Common myeloid progenitor, CD34-positive (primary cell): ENCODE measurements at places on chromosomes 5 and 9.

DNA sequence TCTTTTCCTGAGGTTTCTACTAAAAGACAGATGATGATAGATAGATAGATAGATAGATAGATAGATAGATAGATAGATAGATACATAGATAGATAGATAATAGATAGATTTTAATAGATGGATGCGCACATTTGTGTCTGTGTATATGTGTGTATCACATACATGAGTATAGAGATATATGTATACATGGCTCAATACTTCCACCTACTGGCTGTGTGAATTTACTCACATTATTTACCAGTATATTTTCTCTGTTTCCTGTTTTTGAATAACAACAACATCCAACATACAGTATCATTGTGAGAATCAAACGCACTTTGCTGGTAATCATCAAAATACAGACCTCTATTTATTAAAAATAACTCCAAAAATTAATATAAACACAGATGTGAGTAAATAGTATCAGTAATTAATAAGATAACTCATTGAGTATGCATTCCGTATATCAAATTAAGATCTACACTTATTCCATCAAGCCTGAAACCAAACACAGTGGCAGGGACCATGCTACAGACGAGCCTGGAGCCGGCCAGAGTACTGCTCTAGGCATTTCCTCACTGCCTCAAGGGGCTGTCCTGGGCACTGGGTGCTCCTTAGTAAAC, 338.0 kb downstream of the SEMA5A start:
- no peak overlapping the region for H3K27ac ChIP-seq
- no peaks in the 10 kb centered on the region for H3K4me1 ChIP-seq
- H3K36me3 ChIP-seq, result no peaks in the 10 kb centered on the region
- no peak overlapping the region for H3K4me3 ChIP-seq
- no peaks in the 10 kb centered on the region for H3K27me3 ChIP-seq

DNA sequence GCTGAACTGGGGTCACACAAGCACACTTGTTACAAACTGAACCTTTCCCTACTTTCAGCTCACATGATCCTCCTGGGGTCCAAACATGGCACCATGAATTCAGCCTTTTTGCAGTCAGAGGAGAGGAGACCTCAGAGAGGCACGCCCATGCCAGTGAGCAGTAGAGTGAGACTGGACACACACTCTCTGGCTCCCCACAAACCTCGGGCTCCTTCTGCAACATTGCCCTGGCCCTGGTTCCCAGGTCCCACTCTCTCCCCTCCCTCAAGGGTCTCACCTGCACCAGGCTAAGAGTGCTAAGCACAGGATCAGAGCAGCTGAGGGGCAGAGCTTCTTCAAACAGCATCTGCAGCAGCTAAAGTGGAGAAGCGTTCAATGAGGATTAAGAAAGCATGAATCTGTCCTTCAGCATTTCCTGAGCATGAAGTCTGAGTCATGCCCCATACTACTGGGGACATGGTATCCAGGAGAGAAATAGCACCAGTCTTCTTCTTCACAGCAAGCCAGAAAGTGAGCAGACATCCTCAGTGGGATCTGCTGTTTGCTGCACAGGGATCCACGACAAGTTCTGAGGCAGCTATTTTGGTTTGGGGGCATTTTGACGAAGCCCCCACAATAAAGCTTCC, 27.2 kb downstream of the SLC35A4 start:
- no peaks in the 10 kb centered on the region for H3K36me3 ChIP-seq
- H3K27me3 ChIP-seq, result no peaks in the 10 kb centered on the region
- H3K4me1 ChIP-seq, result peaks cover 25% of the 10 kb centered on the region
- no peak overlapping the region for H3K4me3 ChIP-seq

GRCh38 chr5:77066184-77066583, 20.9 kb downstream of the ZBED3 start:
- no peak overlapping the region for H3K27ac ChIP-seq
- DNase-seq, result no peak
- no peak overlapping the region for H3K4me3 ChIP-seq
- H3K4me1 ChIP-seq, result peaks cover 22% of the 10 kb centered on the region

- H3K27me3 ChIP-seq, result no peaks in the 10 kb centered on the region
- no peaks in the 10 kb centered on the region for H3K4me1 ChIP-seq
- no peaks in the 10 kb centered on the region for H3K36me3 ChIP-seq
- H3K27ac ChIP-seq, result no peak overlapping the region
- no peak for DNase-seq
Measured at GRCh38 chr5:107539726-107540330, 130.9 kb downstream of the EFNA5 start.

DNA sequence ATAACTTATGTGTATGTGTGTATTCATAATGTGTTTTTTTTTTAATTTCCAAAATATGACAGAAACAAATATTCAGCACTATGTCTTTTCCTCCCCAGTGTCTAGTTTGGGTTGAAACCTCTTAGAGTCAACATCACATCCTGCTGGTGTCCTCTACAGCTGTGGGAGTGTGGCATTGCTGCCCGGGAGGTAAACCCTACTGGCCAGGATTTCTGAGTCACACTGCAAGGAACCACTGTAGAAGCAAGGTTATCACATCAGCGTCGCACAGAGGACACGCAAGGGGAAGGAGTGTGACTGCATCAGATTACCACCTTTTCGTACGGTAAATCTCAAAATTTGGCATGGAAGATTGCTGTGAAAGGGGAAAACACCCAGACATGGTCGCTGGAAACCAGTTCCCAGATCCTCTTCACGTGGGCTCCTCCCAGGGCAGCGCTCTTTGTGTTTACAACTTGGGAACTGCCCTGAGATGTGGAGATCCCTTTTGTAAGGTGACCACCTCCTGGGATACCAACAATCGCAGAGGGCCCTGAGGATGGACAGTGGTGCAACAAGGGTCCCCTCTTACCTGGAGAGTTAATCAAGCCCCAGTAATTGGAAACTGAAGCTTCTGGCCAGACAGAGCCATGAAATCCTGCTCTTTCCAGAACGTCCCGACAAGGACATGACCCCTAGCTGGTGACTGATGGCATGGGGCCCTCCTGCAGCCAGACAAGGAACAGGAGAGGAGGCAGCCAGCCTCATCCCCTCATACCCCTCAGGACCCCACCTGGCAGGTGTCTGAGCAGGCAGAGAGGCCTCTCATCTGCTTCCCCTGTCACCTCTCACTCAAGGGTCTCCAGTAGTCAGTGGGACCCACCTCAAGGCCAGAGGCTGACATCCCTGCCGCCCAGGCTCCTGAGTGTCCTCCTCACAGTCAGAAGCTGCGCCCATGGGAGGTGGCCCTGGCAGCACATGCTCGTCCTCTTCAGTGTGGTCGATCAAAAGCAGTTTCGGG, 194.7 kb downstream of the MED10 start:
- no peaks in the 10 kb centered on the region for H3K27me3 ChIP-seq
- H3K4me1 ChIP-seq, result no peaks in the 10 kb centered on the region
- DNase-seq, result no peak
- H3K36me3 ChIP-seq, result no peaks in the 10 kb centered on the region
- H3K27ac ChIP-seq, result no peak overlapping the region
- H3K4me3 ChIP-seq, result no peak overlapping the region

DNA sequence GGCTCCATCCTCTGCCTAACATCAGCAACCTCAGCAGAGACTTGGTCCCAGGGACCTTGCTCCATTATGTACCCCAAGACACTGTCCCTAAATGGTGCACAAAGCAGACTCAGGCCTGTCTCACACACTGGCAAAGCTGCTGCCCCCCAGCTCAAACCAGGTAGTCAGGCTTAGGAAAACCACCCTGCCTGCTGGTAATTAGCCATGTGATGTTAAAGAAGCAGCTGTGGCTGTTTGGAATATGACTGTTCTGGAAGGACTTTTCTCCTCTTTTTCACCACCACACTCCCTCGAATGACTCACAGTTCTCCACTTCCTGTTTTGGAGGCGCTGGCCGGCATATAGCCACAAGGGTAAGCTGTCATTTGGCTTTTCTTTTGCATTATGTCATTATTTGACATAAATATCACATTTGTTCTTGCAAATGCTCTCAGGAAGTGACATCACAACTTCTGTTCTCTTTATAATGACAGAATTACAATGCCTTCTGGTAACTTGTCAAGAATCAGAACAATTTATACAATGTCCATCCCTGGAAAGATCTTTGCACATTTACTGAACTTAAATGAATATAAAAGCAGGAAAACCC, 113.9 kb downstream of the SUSD1 start:
- no peaks in the 10 kb centered on the region for H3K27me3 ChIP-seq
- H3K4me3 ChIP-seq, result no peak overlapping the region
- peaks cover 12% of the 10 kb centered on the region for H3K4me1 ChIP-seq
- DNase-seq, result peak; percentile 94
- H3K27ac ChIP-seq, result no peak overlapping the region

DNA sequence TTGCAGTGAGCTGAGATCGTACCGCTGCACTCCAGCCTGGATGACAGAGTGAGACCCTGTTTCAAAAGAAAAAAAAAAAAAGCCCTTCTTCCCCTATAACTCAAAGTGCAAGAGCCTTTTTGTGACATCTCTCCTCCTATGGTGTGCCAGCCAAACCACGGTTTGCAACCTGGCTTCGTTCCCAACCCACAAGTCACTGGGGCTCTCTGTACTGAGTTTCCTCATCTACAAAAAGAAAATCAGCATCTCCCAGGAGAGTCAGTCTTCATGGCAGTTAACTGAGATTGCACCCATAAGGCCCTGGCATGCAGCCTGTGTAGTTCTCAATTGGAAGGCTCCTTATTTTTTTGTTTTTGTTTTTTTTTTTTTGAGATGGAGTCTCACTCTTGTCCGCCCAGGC, 14.8 kb downstream of the ODF2 start:
- no peak overlapping the region for H3K4me3 ChIP-seq
- H3K36me3 ChIP-seq, result peaks cover 8% of the 10 kb centered on the region
- no peaks in the 10 kb centered on the region for H3K4me1 ChIP-seq
- H3K27ac ChIP-seq, result no peak overlapping the region
- DNase-seq, result peak; percentile 94
- H3K27me3 ChIP-seq, result no peaks in the 10 kb centered on the region

- no peaks in the 10 kb centered on the region for H3K36me3 ChIP-seq
- H3K27ac ChIP-seq, result no peak overlapping the region
- no peak for DNase-seq
- no peaks in the 10 kb centered on the region for H3K27me3 ChIP-seq
Measured at GRCh38 chr5:54825005-54825404, 160.4 kb downstream of the ESM1 start.

GRCh38 chr5:63554191-63554590, 408.1 kb downstream of the HTR1A start:
- no peaks in the 10 kb centered on the region for H3K4me1 ChIP-seq
- no peaks in the 10 kb centered on the region for H3K36me3 ChIP-seq
- H3K27ac ChIP-seq, result no peak overlapping the region

- H3K36me3 ChIP-seq, result no peaks in the 10 kb centered on the region
- no peak overlapping the region for H3K4me3 ChIP-seq
- no peak overlapping the region for H3K27ac ChIP-seq
- no peaks in the 10 kb centered on the region for H3K4me1 ChIP-seq
Measured at GRCh38 chr5:103896593-103896992, 334.0 kb upstream of the NUDT12 start.

- no peaks in the 10 kb centered on the region for H3K36me3 ChIP-seq
- no peaks in the 10 kb centered on the region for H3K4me1 ChIP-seq
- H3K27ac ChIP-seq, result no peak overlapping the region
- H3K27me3 ChIP-seq, result no peaks in the 10 kb centered on the region
- DNase-seq, result no peak
- no peak overlapping the region for H3K4me3 ChIP-seq
Measured at GRCh38 chr9:130354806-130355205, 89.2 kb downstream of the HMCN2 start.

DNA sequence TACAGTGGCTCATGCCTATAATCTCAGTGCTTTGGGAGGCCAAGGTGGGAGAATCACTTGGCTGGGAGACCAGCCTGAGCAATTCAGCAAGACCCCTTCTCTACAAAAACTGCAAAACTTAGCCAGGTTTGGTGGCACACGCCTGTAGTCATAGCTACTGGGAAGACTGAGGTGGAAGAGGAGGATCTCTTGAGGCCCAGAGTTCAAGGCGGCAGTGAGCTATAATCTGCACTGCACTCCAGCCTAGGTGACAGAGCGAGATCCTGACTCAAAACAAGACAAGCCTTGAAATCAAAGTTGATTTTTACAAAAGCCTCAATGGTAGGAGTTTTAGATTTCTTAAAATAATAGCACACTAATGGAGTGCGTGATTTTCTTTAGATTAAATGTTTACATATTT, 14.6 kb downstream of the UBE2D2 start:
- H3K36me3 ChIP-seq, result peaks cover 10% of the 10 kb centered on the region
- H3K4me3 ChIP-seq, result no peak overlapping the region
- H3K4me1 ChIP-seq, result peaks cover 4% of the 10 kb centered on the region

DNA sequence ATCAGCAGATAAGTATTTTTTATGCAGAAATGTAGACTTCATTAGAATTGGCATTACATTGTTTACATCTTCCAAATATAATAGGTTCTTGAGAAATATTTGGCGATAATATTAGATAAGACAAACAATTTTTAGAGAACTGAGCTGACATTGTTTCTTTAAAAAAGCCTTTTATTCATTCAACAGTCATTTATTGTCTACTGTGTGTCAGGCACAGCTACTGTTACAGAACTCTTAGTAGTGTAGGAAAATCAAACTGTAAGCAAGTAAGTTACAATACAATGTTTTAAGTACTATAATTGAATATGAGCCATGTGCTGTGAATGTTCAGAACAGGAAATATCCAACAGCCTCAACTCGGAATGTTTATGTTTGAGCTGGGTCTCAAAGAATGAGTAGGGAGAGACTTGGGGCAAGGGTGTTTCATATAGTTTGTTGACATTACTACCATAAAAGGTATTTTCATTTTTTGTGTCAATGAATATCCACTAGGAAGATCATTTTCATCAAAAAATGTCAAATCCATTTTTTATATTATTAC, 114.0 kb downstream of the CDC42SE2 start:
- no peak overlapping the region for H3K4me3 ChIP-seq
- H3K27me3 ChIP-seq, result no peaks in the 10 kb centered on the region
- DNase-seq, result no peak
- H3K27ac ChIP-seq, result peak overlapping the region; percentile 99
- peaks cover 49% of the 10 kb centered on the region for H3K4me1 ChIP-seq

DNA sequence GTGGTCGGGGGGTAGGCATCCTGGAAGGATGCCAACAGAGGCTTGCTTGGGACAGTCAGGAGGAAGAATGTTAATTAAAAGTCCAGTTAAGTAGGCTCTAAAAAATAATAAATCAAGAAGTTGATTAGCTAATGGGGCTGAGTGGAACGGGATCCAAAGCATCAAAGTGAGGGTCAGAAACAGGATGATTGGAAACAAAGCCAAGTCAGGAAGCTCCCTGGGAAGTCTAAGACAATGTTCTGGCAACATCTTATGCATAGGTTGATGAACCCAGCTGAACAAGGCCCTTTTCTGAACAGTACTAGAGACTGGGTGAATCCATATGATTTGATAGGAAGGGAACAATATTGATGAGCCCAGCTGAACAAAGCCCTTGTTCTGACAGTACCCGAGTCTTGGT, 50.2 kb upstream of the STARD4 start:
- no peak for DNase-seq
- H3K36me3 ChIP-seq, result no peaks in the 10 kb centered on the region
- no peak overlapping the region for H3K27ac ChIP-seq
